Sigmoid colon (tissue), 7 donors: ENCODE measurements at places on chromosomes 1 and 21. TPM values are rescaled to one million over a fixed set of nuclear protein-coding genes. Genes with fewer than 3 reads are reported as not detected.

DNA sequence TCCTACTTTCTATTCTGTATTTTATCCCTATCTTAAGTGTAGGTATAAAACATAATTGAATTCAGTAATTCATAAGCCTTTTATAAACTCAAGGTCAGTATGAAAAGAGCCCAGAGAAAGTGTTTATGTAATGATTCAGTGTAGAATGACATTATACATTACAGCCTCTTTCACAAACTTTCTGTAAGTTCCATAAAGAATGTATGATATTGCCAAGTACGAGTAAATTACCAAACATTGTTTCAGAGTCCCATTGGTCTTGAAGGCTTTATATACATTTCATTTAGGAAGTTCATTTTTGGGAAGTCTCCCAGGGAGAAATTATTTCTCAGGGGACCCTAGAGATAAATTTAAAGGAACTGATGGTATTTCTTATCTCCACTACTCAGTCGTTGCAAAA, 37.8 kb upstream of the VAMP3 start:
- H3K36me3 ChIP-seq = peaks cover 17% of the 10 kb centered on the region
- H3K4me3 ChIP-seq = no peak overlapping the region
- no peak for DNase-seq
- no peak overlapping the region for H3K27ac ChIP-seq
- H3K27me3 ChIP-seq = no peaks in the 10 kb centered on the region
- no peaks in the 10 kb centered on the region for H3K4me1 ChIP-seq

DNA sequence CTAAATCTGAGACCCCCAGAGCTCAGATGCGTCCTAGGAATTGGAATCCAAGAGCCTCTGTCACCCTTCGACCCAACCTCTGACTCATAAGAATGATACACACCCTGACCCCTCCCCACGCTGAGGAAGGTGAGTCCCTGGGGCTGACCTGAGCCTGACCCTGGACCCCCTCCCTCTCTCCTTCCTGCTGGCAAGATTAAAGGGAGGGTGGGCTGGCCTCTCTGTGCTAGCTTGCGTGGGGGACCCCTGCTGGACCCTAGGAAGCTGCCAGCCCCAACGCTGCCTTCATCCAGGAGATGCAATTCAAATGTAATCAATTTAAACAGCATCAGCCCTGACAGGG, 627 bp downstream of the PLEKHA6 start:
- peaks cover 4% of the 10 kb centered on the region for H3K27me3 ChIP-seq
- peak; percentile 54 for DNase-seq
- peaks cover 18% of the 10 kb centered on the region for H3K4me1 ChIP-seq
- no peak overlapping the region for H3K27ac ChIP-seq
- H3K36me3 ChIP-seq = no peaks in the 10 kb centered on the region
- H3K4me3 ChIP-seq = no peak overlapping the region

DNA sequence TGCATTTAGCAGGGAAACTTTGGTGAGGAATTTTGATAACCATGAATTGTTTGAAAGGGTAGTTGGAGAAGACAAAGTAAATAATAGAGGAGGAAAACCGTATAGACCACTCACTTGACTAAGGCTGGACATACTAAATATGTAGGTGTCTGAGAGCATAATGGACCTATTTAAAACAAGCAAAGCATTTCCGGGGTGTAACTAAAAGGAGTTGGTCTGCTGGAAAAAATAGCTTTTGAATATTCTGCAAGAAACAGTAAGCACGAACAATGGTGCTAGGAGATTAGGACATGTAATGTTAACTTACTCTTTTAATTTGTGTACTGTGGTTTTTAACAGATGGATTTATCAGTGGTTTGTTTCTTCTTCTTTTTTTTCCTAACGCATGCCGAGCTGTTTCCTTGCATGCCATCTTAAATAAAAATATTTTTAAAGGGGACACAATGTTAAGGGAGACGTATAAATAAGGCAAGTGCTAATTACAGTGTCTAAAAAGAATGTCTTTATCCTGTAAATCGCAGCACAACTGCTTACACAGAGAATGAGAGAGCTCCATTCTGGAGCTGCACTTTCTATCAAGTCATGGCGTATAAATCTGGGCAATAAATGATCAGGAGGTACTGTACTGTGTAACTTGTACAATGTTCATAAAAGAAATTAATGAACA, 492.1 kb downstream of the LMO4 start:
- H3K36me3 ChIP-seq = no peaks in the 10 kb centered on the region

GRCh38 chr1:51648180-51649109, 31.6 kb downstream of the OSBPL9 start:
- no peak overlapping the region for H3K4me3 ChIP-seq
- H3K27me3 ChIP-seq = no peaks in the 10 kb centered on the region
- peak overlapping the region; percentile 36 for H3K27ac ChIP-seq
- peaks cover 33% of the 10 kb centered on the region for H3K4me1 ChIP-seq
- no peak for DNase-seq

GRCh38 chr1:93003981-93004380, 42.7 kb upstream of the DIPK1A start:
- no peaks in the 10 kb centered on the region for H3K27me3 ChIP-seq
- H3K4me1 ChIP-seq = peaks cover 7% of the 10 kb centered on the region
- no peak overlapping the region for H3K27ac ChIP-seq
- H3K4me3 ChIP-seq = no peak overlapping the region

GRCh38 chr1:183089025-183089639, 65.9 kb downstream of the LAMC1 start:
- H3K4me1 ChIP-seq = peaks cover 76% of the 10 kb centered on the region
- H3K27ac ChIP-seq = peak overlapping the region; percentile 77
- DNase-seq = no peak
- H3K27me3 ChIP-seq = no peaks in the 10 kb centered on the region

GRCh38 chr1:161119092-161119903, 1.4 kb downstream of the NIT1 start:
- no peaks in the 10 kb centered on the region for H3K4me1 ChIP-seq
- peak overlapping the region; percentile 89 for H3K27ac ChIP-seq
- peak overlapping the region; percentile 88 for H3K4me3 ChIP-seq
- DNase-seq = peak; percentile 73
- H3K27me3 ChIP-seq = no peaks in the 10 kb centered on the region

DNA sequence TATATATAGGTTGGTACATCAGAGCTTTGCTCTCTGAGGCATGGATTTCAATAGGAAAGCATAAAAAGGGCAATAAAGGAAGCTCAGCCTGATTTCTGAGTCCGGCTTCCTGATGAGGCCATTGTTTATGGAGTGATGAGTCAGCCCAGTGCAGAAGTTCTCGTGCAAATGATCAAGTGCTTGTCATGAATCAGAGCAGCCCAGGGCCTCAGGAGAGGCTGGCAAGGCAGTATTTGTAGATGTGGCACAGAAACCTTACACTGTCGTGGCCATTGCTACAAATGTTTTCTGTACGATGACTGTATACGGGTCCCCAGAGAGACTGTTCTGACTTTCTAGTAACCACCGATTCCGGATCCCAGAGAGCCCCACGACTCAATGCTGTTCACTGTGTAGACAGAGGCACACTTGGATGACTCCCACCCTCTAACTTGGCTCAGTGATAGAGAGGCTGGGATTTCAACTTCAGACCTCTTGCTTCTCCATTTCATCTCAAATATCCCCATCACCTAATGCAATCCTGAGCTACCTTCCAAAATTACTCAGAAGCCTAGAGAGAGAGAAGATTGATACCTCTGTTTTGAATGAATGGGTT, 26.8 kb downstream of the UMODL1 start:
- peaks cover 12% of the 10 kb centered on the region for H3K4me1 ChIP-seq
- H3K4me3 ChIP-seq = no peak overlapping the region
- H3K27me3 ChIP-seq = no peaks in the 10 kb centered on the region
- no peaks in the 10 kb centered on the region for H3K36me3 ChIP-seq
- no peak for DNase-seq
- no peak overlapping the region for H3K27ac ChIP-seq

GRCh38 chr1:185229981-185230380, 73.0 kb downstream of the SWT1 start:
- H3K36me3 ChIP-seq = peaks cover 9% of the 10 kb centered on the region
- DNase-seq = no peak
- H3K27ac ChIP-seq = peak overlapping the region; percentile 66
- H3K4me1 ChIP-seq = no peaks in the 10 kb centered on the region

- no peak overlapping the region for H3K4me3 ChIP-seq
- H3K4me1 ChIP-seq = no peaks in the 10 kb centered on the region
- H3K36me3 ChIP-seq = no peaks in the 10 kb centered on the region
- DNase-seq = no peak
- no peak overlapping the region for H3K27ac ChIP-seq
Measured at GRCh38 chr1:160794376-160794775, 1.6 kb upstream of the LY9 start.

GRCh38 chr21:28884976-28885852, 107.5 kb downstream of the LTN1 start:
- H3K4me3 ChIP-seq = peak overlapping the region; percentile 57
- no peaks in the 10 kb centered on the region for H3K27me3 ChIP-seq
- H3K4me1 ChIP-seq = no peaks in the 10 kb centered on the region
- H3K27ac ChIP-seq = peak overlapping the region; percentile 90
- H3K36me3 ChIP-seq = no peaks in the 10 kb centered on the region

DNA sequence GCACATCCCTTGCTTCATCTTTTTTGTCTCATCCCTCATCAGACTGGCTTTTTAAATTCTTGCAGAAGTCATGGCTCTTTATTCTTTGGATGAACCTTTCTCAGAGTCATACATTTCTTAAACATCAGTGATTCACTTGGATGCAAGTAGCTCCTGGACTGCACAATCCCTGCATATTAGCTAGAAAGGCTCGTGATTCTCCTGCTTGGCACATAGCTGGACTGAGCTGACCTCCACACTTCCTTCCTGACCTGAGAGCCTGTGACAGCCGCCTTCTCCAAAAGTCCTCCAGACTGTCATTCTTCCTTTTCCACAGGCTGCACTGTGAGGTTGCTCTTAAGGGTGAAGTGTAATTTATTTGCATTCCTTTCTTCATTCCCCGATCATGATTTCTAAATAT, 109.4 kb downstream of the RGL1 start:
- peak; percentile 74 for DNase-seq
- H3K4me1 ChIP-seq = peaks cover 34% of the 10 kb centered on the region
- no peak overlapping the region for H3K4me3 ChIP-seq

GRCh38 chr1:231554969-231555368, 26.5 kb downstream of the TSNAX start:
- DNase-seq = no peak
- H3K27ac ChIP-seq = no peak overlapping the region
- H3K27me3 ChIP-seq = no peaks in the 10 kb centered on the region

HSD3B2 gene
- total RNA-seq = not detected

TNFSF4 gene
- 0.99 TPM for total RNA-seq

DISP1 gene
- total RNA-seq = 20.9 TPM

A3GALT2 gene
- not detected for total RNA-seq

ADAM30 gene
- not detected for total RNA-seq

NBPF10 gene
- total RNA-seq = 0.55 TPM

C2CD4D gene
- not detected for total RNA-seq

TTC34 gene
- total RNA-seq = 0.16 TPM

HEYL gene
- total RNA-seq = 1.6 TPM
